HL-60 (cell line): ENCODE measurements at places on chromosomes 12 and 14.

- DNase-seq, result no peak
Measured at GRCh38 chr12:97216848-97217247, 245.8 kb upstream of the RMST start.

- no peak for DNase-seq
Measured at GRCh38 chr12:6307529-6307928, 3.0 kb upstream of the PLEKHG6 start.

GRCh38 chr14:102696332-102696731 is 80.9 kb upstream of the TRAF3 start:
- no peak for DNase-seq

GRCh38 chr12:81300454-81300853 is 222.6 kb downstream of the ACSS3 start:
- DNase-seq, result no peak

- DNase-seq, result no peak
Measured at GRCh38 chr12:12673296-12673695, 22.7 kb downstream of the GPR19 start.

GRCh38 chr14:45838597-45838996 is 585.6 kb upstream of the MIS18BP1 start:
- no peak for DNase-seq

DNA sequence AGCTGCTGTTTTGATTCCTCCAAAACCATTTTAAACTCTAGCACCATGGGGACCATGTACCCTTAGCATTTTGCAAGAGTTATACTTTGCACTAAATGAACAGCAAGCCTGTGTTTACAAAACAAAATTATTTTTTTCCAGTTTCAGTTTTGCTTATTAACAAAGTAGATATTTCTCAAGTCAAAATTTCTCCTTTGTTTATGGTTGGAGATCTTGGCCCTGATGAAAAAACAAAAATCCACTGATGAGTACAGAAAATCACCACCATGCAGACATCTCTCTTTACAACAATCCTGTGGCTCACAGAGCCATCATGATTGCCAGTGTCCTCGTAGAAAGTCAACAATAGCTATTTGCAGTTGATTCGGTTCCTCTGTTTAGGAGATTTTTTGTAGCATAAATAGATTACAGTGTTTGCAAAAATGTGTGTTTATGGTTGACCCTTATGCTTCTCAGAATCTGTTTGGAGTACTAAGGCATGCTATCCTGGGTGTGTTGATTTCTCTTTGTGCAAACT is 201.1 kb upstream of the NUDT4 start:
- no peak for DNase-seq

DNA sequence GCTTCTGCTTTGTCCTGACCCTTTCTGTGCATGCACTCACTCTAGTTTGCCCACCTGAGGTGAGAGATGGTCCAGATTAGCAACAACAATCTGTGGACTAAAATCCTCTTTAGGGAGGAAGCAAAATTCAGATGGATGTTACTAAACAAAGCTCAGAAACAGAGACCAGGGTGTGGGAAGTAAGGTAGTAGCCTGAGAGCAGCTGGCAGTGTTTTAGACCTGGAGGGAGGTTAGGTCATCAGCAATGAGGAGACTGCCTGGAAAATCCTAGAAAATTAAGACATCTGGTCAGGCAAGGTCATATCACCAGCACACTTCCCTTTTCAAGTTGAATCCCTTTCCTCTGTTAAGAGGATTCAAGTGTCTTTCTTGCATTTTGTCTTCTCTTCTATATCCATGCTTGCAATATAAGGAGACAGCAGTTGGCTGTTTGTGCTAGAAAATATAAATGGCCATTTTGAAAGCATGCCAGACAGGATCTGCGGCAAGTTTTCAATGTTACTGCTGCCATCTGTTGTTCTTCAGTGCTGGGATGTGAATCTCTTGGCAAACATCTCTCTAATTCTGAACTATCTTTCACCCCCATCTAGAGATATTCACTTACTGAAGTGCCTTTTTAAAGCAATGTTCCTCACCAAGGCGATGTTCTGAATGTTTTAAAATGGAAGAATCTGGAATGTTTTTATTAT is 266.4 kb downstream of the NAV3 start:
- no peak for DNase-seq

DNA sequence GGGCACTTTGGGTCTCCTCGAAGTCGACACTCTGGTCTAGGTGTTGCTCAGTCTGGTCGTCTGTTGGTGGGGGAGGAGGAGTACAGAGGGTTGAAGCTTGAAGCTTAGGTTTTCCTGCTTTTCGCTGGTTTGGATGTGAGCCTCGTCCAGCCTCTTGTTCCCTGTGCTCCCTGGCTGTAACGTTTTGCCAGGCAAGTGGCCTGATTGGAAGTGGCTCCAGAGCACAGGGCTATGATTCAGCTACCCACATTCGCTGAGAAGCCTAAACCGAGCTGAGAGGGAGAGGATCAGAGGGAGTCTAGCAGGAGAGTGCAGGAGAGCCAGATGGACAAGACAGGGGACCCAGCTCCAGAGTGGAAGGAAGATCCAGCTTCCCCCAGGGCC is 6.1 kb downstream of the HOXC10 start:
- no peak for DNase-seq

DNA sequence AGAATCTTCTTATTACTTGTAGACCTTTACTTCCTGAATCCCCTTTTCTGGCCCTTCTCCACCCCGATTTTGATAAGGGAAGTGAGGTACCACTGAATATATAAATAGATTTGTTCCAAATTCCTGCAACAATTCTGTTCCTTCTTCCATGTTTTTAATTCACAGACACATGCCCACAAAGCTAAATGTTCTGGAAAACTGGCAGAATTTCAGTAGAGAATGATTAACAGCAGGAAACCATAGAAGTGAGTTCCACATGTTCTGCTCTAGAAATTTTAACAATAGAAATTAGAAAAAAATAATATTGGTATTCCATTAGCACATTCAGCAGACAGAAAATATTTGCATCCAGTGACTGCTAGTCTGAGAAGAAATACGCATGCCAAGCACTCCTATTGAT is 139.6 kb downstream of the SLC2A13 start:
- DNase-seq, result no peak

DNA sequence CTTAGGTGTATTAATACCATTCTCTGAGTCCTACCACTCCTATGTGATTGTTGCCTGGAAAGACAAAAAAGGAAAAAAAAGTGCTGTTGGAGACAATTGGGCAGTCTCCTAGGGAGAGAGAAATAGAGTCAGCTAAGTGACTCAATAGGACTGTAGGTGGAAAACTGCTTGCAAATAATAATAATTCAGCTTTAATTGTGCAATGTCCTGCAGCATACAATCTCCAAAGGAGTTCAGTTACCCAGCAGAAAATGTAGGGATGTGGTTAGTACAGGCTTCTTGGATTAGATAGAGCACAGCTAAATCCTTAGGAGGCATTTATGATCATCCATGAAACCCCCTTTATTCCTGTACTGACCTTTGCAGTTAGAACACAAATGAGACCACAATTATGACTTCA is 3.0 kb upstream of the SRSF9 start:
- DNase-seq, result no peak

GRCh38 chr12:113261847-113262470 is 40.7 kb downstream of the TPCN1 start:
- DNase-seq, result no peak

- DNase-seq, result no peak
Measured at GRCh38 chr14:33774723-33775470, 176.0 kb downstream of the EGLN3 start.

DNA sequence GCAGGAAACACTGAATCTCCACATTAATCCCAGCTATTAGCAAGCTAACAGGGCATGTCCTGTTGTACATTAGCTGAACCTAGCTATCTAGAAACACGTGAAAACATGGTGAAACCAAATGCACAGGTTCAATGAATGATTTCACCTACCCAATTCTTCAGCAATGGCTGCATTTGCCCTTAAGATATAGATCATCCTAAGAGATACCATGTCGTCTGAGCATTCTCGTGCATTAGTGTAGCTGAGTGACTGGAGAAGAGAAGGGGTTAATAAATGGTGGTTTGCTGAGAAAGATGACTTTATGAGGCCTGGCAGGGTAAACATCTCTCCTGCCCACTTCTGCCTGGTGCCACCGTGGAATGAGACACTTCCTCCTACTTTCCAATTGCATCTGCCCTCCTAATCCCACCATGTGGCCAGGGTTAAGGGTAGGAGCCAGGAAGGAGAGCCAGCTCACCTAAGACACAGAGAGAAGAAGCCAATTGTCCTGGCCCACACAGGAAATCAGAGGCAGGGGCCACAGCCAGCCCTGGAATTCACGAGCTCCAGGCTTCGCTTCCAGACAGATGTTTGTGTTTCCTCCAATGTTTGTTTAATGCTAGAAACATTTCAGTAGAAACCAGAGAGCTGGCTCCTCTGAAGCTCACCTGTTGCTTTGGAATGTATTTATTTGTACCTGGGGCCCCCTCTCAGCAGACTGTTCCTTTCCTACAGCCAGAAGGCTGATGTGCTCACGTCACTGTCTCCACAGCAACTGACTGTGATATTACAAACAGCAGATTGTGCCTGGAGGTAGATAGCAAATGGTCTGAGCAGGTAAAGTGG is 126.0 kb upstream of the PARP11 start:
- DNase-seq, result no peak

GRCh38 chr12:103540319-103540718 is 44.6 kb upstream of the C12orf42 start:
- DNase-seq, result no peak

- DNase-seq, result no peak
Measured at GRCh38 chr12:131093971-131094830, 140.5 kb downstream of the ADGRD1 start.

- DNase-seq, result no peak
Measured at GRCh38 chr12:25818596-25819390, 139.7 kb upstream of the RASSF8 start.

DNA sequence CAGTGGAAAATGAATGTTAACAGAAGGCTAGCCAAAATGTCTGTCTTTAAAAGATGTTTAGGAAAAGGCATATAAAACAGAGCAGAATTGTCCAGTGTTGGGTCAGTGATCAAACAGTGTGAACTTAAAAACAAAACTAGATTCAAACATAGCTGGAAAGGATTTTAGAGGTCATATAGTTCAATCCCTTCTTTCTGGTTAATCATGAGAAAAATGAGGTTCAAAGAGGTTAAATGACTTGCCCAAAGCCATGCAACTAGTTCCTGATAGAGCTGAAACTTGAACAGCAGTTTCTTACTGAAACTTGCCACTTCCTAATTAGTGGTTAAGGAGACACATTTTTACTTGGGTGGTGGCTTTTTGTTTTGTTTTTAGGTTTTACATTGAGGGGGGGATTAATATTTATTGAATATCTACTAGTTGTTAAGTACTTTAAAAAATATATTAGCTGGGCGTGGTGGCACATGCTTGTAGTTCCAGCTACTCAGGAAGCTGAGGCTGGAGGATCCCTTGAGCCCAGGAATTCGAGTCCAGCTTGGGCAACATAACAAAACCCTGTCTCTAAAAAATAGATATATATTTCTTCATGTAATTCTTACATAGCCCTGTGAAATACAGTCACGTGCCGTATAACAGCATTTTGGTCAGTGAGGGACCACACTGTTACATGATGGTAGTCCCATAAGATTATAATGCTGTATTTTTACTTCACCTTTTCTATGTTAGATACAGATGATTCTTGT is 20.4 kb downstream of the ACVR1B start:
- peak; percentile 63 for DNase-seq

DNA sequence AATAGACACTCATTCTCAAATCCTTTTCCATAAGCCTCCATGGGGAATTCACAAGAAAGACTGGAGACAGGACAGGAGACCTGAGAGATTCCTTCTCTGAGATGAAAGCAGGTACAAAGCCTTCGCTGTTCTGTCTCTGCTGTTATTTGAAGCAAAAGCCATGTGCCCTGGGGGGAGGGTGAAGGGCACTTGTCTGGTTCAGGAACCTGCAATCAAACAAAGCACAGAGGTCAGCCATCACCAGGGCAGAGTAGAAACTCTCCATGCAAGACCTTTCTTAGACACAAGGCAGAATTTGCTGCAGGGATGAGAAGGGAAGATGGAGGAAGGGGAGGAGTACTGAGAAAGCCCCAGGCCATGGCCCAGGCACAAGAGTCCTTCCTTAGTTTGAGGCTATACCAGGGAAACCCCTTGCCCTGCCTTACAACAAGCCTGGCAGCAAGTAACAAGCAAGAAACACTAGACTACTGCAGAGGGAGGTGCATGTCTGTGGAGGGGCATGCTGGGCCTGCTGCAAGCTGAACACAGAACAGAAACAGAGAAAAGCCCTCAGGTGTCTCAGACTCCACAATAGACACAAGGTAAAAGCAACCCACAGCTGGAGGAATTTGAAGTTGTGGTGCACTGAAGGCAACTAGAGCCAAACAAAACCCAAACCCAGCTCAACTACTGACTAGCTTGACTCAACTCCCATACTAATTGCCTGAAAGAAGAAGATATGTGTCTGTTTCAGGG is 7.8 kb upstream of the ART4 start:
- no peak for DNase-seq

DNA sequence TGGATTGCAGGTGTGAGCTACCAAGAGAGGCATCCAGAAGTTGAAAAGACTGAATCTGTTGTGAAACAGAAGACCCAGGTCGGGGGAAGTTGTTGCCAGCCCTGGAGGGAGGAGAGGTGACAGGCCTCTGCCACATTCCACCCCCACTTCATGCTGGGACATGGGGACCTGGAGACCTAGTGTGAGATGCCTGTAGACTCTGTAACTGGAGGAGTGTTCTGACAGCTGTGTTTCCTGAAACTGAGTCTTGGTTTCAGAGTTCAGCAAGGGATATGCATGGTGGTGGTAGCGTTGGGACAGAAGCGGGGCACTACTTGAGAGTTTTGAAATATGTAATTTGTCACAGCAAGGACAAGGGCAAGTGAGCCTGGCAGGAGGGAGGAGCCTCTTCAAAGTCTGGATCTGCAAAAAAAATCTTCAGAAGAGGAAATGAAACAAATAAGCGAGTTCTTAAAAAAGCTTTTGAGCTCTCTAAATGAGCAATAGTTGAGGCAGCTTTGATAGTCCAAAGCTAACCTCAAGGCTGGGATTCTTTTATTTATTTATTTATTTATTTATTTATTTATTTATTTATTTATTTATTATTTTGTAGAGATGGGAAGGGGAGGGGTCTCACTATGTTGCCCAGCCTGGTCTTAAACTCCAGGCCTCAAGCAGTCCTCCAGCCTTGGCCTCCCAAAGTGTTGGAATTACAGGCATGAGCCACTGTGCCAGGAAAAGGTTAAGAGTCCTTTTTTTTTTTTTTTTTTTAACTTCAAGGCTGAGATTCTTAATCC is 58.9 kb upstream of the EEA1 start:
- DNase-seq, result peak; percentile 68

DNA sequence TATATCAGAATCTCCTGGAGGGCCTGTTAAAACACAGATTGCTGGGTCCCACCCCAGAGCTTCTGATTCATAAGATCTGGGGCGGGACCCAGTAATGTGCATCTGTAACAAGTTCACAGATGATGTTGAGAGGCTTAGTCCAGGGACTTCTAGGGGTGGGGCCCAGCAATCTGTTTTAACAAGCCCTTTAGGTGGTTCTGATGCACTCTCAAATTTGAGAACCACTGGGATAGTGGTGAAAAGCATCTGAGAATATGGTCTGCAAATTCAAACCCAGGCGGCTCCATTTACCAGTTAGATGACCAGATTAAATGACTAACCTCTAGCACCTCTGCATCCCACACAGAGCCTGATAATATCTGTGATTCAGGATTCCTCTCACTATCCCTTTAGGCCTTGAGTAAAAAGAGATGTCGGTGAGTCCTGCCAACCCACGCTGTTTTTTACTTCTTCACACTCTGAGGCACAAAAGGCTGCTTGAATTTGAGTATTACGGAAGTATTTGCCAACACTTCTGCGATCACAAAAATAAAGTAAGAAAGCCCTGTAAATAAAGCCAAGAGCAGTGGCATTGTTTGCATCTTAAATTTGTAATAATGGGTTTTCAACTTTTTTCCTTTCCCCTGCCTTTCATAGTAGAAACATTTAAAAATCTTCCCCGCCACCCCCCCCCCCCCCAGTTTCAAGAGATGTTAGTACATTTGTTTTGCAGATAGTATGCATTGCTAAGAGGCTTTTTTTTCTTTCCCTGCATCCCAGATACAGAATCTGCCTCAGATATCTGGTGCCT is 1.8 kb upstream of the FRS2 start:
- no peak for DNase-seq
